Breast epithelium (tissue), 4 donors: ENCODE measurements at places on chromosomes 11 and 22. TPM values are rescaled to one million over a fixed set of nuclear protein-coding genes. Genes with fewer than 3 reads are reported as not detected.

FAM111B gene
- total RNA-seq, result 0.44 TPM

GRCh38 chr11:74487875-74488274 is 5.6 kb downstream of the LIPT2 start:
- no peak for DNase-seq

DNA sequence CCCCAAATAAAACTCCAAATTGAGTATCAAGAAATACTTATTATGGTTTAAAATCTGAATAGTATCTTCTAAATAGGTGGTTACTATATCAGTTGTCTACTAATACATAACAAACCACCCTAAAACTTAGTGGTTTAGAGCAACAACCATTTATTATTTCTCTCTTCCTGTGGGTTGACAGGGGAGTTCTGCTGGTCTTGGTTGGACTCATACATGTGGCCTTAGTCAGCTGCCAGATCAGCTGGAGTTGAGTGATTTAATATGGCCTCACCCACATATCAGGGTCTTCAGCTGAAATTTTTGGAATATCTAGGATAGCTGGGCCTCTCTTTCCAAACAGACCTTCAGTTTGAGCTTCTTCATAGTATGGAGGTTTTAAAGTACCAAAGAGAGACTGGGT is 34.5 kb downstream of the C11orf65 start:
- DNase-seq, result no peak

SAA4 gene
- total RNA-seq, result not detected

GRCh38 chr11:130122141-130122575 is 37.4 kb upstream of the ST14 start:
- no peak for DNase-seq

CBX7 gene
- 57.1 TPM for total RNA-seq

DNA sequence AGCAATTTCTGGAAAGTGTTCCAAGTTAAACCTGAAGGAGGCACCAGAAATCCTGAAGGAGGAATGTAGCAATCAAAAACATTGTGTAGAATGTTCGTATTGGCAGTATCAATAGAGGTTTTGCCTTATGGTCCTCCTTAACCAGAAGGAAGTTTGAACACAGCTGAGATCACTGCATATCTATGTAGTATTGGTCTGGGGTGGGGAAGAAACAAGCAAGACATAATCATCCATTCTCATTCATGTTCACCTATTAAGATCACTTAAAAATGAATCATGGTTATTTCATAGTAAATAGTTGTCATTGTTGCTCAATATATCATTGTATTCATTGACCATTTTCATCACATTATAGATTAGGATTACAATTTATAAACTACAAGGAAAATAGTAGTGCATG is 160.5 kb downstream of the DDX10 start:
- DNase-seq, result no peak

DNA sequence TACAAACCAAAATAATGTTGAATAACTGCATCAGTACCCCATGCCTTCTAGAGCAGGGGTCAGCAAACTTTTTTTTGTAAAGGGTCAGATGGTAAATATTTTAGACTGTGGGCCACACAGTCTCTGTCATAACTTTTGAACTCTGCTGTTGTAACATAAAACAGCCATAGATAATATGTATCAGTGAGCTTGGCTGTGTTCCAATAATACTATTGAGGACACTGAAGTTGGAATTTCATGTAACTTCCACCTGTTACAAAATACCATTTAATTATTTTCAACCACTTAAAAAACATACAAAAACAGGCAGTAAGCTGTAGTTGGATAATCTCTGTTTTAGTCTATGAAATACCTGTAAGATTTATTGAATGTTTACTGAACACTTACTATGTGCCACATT is 55.2 kb downstream of the PICALM start:
- no peak for DNase-seq

DNA sequence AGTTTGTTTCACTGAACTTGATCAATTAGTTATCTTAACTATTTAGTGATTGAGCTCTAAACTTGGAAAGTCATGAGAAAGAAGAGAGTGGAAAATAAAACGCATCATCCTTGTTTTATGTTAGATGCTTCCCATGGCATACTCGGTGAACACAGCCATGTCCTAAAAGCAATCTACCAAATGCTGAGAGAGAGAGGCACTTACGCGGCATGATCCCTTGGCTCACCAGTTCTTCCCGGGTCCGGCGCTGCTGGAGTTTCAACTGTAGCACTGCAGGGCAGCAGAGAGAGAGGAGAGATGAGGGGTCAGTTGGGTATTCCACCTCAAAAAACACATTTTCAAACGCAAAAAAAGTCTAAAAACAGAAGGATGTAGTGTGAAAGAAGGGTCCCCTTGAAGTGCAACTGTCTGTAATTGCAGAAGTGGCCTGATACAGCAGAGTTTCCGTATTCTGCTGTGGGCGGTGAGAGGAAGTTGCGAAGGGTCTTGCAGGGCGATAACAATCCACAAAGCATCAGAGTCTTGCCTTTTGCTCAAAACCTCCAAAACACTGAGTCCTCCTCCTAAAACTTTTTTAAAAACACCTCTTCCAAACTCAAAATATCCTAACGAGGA is 92.7 kb downstream of the SGSM3 start:
- DNase-seq, result no peak

TREH gene
- total RNA-seq, result not detected

DNA sequence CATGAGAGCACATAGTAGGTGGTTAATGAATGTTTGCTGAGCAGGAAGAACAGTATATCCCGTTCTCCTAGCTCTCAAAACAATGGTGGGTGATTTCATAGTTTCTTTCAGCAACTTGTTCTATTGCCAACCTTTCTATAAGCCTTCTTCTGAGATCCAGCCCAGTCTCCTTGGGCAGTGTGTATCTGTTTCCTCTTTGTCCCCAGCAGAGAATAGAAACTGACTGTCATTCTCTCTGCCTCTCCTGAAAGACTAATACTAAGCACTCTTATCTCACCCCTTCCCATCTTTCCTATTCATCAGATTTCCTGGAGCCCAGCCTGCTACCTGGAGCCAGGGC is 272.9 kb downstream of the ST3GAL4 start:
- no peak for DNase-seq

GRCh38 chr11:71165771-71166170 is 86.6 kb downstream of the SHANK2 start:
- DNase-seq, result no peak

- no peak for DNase-seq
These were observed 55.9 kb downstream of the PPP6R2 start for GRCh38 chr22:50398831-50399648.
